T-helper 1 cell treated with Interleukin-12 subunit alpha and Interleukin-12 subunit beta and Interleukin-4 antibody, amounts not matched to agents 30 ng/mL and 1 ng/mL, for 36 hours (primary cell): ENCODE measurements at places on chromosomes 3 and 15. TPM values are rescaled to one million over a fixed set of nuclear protein-coding genes. Genes with fewer than 3 reads are reported as not detected.

Gene CPN2
- not detected in 2 replicates for total RNA-seq

Gene GRM7
- not detected in 2 replicates for total RNA-seq

Gene LEKR1
- total RNA-seq = 0.59 and 1.3 TPM in 2 replicates

Gene PLAAT1
- total RNA-seq = not detected in 2 replicates

Gene EHHADH
- total RNA-seq = 1.9 and 2.2 TPM in 2 replicates

Gene LYSMD2
- 25.7 and 26.1 TPM in 2 replicates for total RNA-seq

Gene TTLL13
- total RNA-seq = 0.61 and 1.4 TPM in 2 replicates

Gene NAALADL2
- not detected in 2 replicates for total RNA-seq

Gene GCSAM
- 5.3 and 5.7 TPM in 2 replicates for total RNA-seq

Gene ARPP21
- not detected in 2 replicates for total RNA-seq

Gene LIPC
- 3.6 and 4.4 TPM in 2 replicates for total RNA-seq

Gene MYRIP
- not detected in 2 replicates for total RNA-seq

Gene LYZL4
- not detected in 2 replicates for total RNA-seq

Gene MEGF11
- 0.78 TPM in 1 of 2 replicates, not detected in the other for total RNA-seq

Gene PDZRN3
- total RNA-seq = not detected in 2 replicates

Gene CPEB1
- not detected in 2 replicates for total RNA-seq

Gene HMCES
- total RNA-seq = 47.3 and 52.5 TPM in 2 replicates

Gene ANKRD34C
- total RNA-seq = not detected in 2 replicates

Gene PPP2R3A
- 0.05 TPM in 1 of 2 replicates, not detected in the other for total RNA-seq

Gene PRR20G
- not detected in 2 replicates for total RNA-seq

Gene PLSCR2
- total RNA-seq = 0.71 and 1.1 TPM in 2 replicates

Gene HESX1
- 0.22 TPM in 1 of 2 replicates, not detected in the other for total RNA-seq

Gene RASGRP1
- 224 and 230 TPM in 2 replicates for total RNA-seq

Gene OR5K1
- total RNA-seq = not detected in 2 replicates

Gene ARPIN
- total RNA-seq = not detected in 2 replicates

Gene HOMER2
- total RNA-seq = 17.5 and 20.0 TPM in 2 replicates

Gene NR2E3
- not detected in 2 replicates for total RNA-seq

Gene DNAJA4
- total RNA-seq = 38.9 and 39.7 TPM in 2 replicates

Gene SEMA5B
- total RNA-seq = not detected in 2 replicates

Gene ROPN1
- not detected in 2 replicates for total RNA-seq

Gene MPI
- total RNA-seq = 68.1 and 69.2 TPM in 2 replicates

Gene MYLK
- 0.25 TPM in 1 of 2 replicates, not detected in the other for total RNA-seq

Gene C3orf52
- total RNA-seq = 10.1 and 11.0 TPM in 2 replicates

Gene PRSS50
- not detected in 2 replicates for total RNA-seq

Gene SYNPR
- not detected in 2 replicates for total RNA-seq

Gene CYP8B1
- not detected in 2 replicates for total RNA-seq

Gene UBA3
- total RNA-seq = 112 and 127 TPM in 2 replicates

Gene PYGO1
- not detected in 2 replicates for total RNA-seq

Gene PCOLCE2
- 0.27 TPM in 1 of 2 replicates, not detected in the other for total RNA-seq

Gene PRKAR2A
- total RNA-seq = 27.5 and 29.7 TPM in 2 replicates

Gene PCLAF
- total RNA-seq = 68.1 and 69.5 TPM in 2 replicates

Gene BSN
- 0.10 and 0.12 TPM in 2 replicates for total RNA-seq

Gene CATSPER2
- total RNA-seq = 7.6 and 9.8 TPM in 2 replicates

Gene MESP2
- total RNA-seq = not detected in 2 replicates

Gene PLA2G4E
- total RNA-seq = not detected in 2 replicates

Gene CD96
- total RNA-seq = 287 and 303 TPM in 2 replicates

Gene VWA5B2
- not detected in 2 replicates for total RNA-seq

Gene ADGRG7
- total RNA-seq = not detected in 2 replicates

Gene COL7A1
- total RNA-seq = 1.4 and 1.9 TPM in 2 replicates

Gene TMEM40
- not detected in 2 replicates for total RNA-seq

Gene CLDN18
- not detected in 2 replicates for total RNA-seq
